Cerebellar nuclear complex (tissue), 1 donor: ENCODE measurements at places on chromosomes 6 and 20.

DNA sequence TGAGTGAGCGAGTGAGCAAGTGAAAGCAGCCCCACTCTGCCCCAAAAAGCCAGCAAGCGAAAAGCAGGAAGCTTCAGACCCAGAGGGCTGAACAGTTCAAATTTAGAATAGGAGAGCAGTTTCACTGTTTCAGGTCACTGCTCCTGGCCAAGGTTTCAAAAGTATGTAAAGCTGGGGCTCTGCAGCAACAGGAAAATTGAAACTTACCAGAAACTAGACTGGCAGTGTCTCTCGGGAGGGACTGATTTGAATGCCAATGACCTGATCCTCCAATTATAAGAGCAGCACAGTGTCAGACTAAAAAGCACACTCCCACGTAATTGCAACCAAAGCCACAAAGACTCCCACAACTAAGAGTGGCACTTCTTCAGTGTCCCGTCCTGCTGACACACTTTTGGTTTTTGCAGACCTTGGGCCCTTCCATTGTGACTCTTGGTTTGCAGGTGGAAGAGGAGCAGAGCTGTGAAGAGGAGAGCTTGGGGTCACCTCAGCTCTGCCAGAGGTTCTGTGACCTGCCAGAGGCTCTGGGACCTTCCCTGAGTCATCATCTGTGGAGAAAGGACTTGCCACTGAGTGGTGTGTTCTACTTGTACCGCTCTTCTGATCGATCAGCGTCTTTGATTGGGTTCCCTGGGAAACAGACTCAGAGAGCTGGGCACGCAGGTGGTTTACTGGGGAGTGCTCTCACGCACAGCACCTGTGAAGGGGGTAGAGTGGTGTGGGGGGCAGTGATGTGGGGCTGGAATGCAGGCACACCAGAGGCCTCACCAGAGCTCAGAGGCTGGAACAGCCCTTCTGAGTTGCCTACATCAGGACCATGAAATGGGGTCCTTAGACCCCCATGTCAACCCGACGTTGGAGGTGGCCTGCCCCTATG, 52.7 kb upstream of the PTGIS start:
- no peak for DNase-seq

DNA sequence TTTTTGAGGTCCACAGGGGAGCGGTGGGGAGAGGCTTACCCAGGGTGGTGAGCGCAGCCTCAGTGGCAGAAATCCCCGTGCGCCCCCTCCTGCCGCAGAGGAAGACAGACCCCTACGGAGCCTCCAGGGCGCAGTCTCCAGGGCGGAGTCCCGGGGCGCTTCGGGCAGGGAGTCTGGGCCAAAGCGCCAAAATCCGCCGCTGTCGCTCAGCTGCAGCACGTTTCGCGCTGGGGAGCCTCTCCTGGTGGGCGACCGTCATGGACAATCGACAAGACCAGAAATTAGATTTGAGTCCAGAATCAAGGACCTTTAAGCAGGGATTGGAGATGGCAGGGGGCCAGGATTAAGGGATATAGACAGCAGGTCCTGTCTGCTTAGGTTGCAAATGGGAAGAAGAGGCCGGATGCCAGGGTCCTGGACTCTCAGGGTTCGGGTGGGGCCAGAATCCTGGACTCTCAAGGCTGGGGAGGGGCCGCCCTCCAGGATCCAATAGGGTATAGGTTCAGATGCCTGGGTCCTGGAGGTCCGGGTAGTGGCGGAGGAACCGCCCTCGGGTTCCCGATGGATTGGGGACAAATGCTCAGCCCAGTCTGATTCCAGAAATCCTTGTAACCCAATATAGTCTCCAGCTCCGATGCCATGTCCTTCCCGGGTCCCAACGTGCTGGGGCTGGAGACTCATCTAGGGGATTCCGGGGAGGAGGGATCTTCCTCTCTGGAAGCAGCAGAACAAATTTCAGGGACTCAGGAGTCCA, 7.9 kb upstream of the HLA-E start:
- DNase-seq: no peak

DNA sequence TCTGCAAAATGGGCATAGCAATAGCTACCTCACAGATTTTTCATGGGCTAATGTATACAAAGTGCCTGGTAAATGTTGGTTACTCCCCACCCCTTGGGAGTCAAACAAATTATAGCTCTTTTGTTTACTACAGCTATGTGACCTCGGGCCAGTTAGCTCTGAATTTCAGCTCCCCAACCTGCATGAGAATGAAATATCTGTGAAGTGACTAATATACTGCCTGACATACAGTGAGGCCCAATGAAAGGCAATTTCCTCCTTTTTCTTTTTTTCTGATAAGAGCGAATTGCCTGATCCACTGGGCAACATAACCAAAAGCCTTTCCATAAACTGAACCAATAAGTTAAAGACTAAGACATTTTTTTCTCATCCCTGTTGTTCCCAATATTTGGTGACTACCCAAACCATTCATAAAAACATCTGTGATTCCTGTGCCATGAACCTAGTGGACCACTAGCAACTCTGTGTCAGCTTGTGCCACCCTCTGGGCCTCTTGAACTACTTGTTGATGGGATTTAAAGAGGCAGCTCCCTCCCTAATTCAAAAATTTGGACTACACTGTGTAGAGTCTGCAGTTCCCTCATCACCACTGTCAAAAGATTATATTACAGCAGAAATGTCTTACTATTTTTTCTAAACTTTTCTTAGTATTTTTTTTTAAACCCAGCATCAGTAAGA, 91.9 kb upstream of the TMEM30A start:
- DNase-seq: no peak

GRCh38 chr6:62808565-62809293, 402.5 kb upstream of the FKBP1C start:
- DNase-seq: no peak

DNA sequence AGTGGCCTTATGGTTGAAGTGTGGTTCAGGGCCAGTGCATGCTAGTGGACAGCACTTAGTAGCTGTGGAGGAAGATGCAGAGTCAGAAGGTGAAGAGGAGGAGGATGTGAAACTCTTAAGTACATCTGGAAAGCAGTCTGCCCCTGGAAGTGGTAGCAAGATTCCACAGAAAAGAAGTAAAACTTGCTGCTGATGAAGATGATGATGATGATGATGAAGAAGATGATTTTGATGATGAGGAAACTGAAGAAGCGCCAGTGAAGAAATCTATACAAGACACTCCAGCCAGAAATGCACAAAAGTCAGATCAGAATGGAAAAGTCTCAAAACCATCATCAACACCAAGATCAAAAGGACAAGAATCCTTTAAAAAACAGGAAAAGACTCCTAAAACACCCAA, 28.9 kb downstream of the MDFI start:
- DNase-seq: no peak
